ENCODE measurements at places on chromosomes 6 and 20.

- DNase-seq, result no peak
These were observed 20.5 kb downstream of the RSPH9 start for GRCh38 chr6:43665376-43665775.

- DNase-seq, result no peak
These were observed 10.5 kb downstream of the C6orf136 start for GRCh38 chr6:30657454-30657853.

DNA sequence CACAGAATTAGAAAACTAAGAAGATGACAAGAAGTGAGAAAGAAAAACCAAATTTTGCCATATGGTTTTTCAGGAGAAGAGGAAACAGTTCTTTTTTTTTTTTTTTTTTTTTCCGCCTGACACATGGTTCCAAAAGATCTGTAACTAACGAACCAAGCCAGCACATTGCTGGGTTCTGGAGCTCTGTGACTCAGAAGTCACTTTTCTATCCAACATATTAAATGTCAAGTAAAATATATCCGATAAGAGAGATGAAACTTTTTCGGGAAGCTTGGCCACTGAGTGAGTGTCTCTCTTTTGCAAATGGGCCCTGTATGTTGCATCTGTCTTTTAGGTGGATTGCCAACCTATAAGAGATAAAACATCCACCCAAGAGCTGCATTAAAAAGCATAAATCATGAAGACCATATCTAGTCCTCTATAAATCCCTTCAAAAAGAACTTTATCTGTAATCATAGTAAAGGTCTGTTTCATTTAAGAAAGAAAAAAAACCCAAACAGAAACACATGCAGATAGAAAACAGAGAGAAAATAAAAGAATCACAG is 4.6 kb downstream of the METTL24 start:
- no peak for DNase-seq

DNA sequence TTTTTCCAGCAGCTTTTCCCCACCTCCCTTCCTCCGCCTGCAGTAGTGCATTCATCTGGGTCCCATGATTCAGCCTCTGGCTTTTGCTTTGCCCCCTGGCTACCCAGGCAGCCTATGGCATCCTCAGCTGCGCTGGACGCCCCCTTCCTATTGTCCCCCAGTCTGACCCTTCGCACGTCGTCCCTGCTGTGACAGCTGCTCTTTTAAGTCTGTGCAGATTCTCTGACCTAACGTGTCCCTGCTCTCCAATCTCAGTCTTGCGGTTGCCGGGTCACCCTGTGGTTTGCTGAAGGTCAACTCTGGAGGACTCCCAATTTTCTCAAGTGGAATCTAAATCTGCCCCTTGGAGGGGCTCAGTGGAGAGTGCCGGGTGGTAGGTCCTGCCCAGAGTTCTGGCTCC is 294.3 kb downstream of the CDC5L start:
- no peak for DNase-seq

DNA sequence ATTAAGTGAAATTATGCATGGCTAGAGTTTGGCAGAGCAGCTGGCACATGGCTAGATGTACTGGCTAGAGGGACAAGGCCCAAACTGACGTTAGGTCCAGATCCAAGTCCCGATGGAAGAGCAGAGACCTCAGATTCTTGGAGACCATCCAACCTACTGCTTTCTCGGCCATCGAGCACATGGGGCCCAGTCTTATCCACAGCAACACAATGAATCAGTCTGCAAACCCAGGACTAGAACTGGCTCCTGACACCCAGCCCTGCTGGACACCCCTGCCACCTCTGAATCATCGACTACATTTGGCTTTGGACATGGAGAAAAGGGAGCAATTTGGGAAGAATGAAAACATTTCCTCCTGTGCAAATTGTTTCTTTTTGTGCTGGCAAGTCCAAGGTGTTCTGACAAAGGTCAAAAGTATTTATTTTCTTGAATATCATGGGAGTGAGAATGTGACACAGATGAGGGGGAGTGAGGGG is 23.9 kb upstream of the YWHAB start:
- no peak for DNase-seq

DNA sequence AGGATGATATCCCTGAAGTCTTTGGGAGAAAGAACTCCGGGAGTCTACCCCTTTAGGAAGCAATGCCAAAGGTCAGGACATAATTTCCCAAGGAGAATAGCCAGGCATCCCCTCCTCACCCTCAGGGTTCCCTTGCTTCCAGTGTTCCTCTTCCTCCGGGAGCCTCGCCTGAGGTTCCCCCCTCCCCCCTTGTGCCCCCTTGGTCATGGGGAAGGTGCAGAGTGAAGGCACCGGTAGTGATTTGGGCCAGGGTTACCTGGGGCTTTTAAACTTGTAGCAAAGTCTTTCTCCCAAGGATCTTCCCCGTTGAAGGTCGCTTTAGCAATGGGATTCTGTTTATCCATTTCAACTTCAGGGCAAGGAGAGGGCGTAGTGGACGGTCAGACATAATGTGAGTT is 1.2 kb downstream of the ISM1 start:
- no peak for DNase-seq

- no peak for DNase-seq
These were observed 11.0 kb upstream of the TCP11 start for GRCh38 chr6:35152067-35152707.

GRCh38 chr6:155959898-155960495 is 504.4 kb upstream of the NOX3 start:
- DNase-seq, result no peak

GRCh38 chr6:118514689-118515088 is 33.4 kb upstream of the PLN start:
- DNase-seq, result no peak

- DNase-seq, result no peak
These were observed 111.8 kb downstream of the MAP7 start for GRCh38 chr6:136438441-136438840.

GRCh38 chr20:52172392-52173047 is 19.1 kb downstream of the ZFP64 start:
- no peak for DNase-seq
